Pancreas (tissue), 10 donors: ENCODE measurements at places on chromosomes 2 and 18. TPM values are rescaled to one million over a fixed set of nuclear protein-coding genes. Genes with fewer than 3 reads are reported as not detected.

The TDRD15 gene
- polyA plus RNA-seq, result not detected

DNA sequence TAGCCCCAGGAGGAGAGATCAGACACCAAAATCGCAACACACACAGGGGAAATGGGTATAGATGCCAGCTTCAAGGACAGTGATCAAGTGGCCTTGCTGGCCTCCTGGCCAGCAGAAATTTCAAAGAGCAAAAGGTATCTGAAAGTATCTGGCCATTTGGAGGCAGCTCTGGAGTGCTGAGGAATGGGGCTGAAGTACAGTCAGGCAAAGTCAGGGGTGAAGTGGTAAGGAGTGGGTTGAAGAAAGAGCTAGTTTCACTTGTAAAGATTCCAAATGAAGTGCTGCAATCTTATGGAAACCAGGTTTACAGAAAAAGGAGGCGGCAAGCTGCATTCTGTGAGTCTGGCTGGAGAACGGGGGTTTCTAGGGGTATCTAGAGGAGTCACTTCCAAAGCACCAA is 19.2 kb upstream of the PCBP1 start:
- H3K4me1 ChIP-seq, result peaks cover 4% of the 10 kb centered on the region
- peaks cover 6% of the 10 kb centered on the region for H3K36me3 ChIP-seq
- H3K4me3 ChIP-seq, result no peak overlapping the region
- no peak for DNase-seq

DNA sequence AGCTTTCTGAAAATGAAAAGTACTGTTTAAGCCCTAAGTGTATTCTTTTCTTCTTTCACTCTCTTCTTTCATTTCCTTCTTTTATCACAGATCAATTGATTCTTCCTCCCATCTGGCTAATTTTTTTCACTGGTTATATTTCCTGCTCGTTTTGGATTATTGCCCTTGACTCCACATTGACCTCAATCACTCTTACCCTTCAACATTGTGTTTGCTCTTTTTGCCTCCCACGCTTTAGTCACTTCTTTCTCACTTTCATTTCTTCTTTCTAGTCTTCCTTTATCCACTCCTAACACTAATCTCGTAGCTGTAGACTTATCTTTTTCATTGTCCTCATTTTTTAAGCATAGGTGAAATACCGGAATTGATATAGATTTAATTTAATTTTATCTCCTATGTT is 320.3 kb upstream of the VRK2 start:
- DNase-seq, result no peak
- H3K4me3 ChIP-seq, result no peak overlapping the region
- H3K4me1 ChIP-seq, result no peaks in the 10 kb centered on the region
- no peaks in the 10 kb centered on the region for H3K36me3 ChIP-seq

DNA sequence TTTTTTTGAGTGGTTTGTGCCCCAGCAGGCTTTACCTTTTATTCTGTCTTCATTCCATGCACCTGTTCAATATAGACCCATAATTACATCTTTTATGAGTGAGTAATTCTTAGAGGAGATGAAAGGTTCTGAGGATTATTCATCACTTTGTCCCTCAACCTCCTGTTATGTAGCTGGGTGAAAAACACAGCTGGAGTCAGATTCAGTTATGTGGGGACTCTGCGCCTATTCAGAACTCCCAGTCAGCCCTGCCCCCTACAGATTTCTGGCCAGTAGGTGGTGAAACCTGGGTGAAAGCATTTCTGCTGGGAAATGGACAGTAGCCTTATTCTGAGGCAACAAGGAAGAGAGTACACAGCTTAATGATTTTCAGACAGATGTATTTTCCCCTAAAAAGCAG is 107.8 kb downstream of the MGAT5 start:
- H3K27me3 ChIP-seq, result no peaks in the 10 kb centered on the region
- peaks cover 7% of the 10 kb centered on the region for H3K36me3 ChIP-seq
- DNase-seq, result no peak
- H3K4me3 ChIP-seq, result no peak overlapping the region
- H3K27ac ChIP-seq, result peak overlapping the region; percentile 44

GRCh38 chr2:149363958-149364357 is 33.6 kb downstream of the LYPD6 start:
- DNase-seq, result no peak
- no peak overlapping the region for H3K27ac ChIP-seq
- H3K27me3 ChIP-seq, result no peaks in the 10 kb centered on the region
- H3K4me1 ChIP-seq, result peaks cover 7% of the 10 kb centered on the region
- H3K36me3 ChIP-seq, result no peaks in the 10 kb centered on the region
- H3K4me3 ChIP-seq, result no peak overlapping the region

GRCh38 chr2:106703161-106703560 is 182.8 kb downstream of the ST6GAL2 start:
- H3K27me3 ChIP-seq, result no peaks in the 10 kb centered on the region
- no peak for DNase-seq
- H3K4me3 ChIP-seq, result no peak overlapping the region
- no peaks in the 10 kb centered on the region for H3K4me1 ChIP-seq
- H3K27ac ChIP-seq, result no peak overlapping the region
- H3K36me3 ChIP-seq, result no peaks in the 10 kb centered on the region

- no peak overlapping the region for H3K4me3 ChIP-seq
- no peaks in the 10 kb centered on the region for H3K4me1 ChIP-seq
- no peaks in the 10 kb centered on the region for H3K27me3 ChIP-seq
- H3K36me3 ChIP-seq, result no peaks in the 10 kb centered on the region
- DNase-seq, result no peak
Observed at GRCh38 chr2:164046040-164046439, 310.2 kb upstream of the FIGN start.

The MC2R gene
- not detected for polyA plus RNA-seq

The TEKT4 gene
- polyA plus RNA-seq, result not detected

DNA sequence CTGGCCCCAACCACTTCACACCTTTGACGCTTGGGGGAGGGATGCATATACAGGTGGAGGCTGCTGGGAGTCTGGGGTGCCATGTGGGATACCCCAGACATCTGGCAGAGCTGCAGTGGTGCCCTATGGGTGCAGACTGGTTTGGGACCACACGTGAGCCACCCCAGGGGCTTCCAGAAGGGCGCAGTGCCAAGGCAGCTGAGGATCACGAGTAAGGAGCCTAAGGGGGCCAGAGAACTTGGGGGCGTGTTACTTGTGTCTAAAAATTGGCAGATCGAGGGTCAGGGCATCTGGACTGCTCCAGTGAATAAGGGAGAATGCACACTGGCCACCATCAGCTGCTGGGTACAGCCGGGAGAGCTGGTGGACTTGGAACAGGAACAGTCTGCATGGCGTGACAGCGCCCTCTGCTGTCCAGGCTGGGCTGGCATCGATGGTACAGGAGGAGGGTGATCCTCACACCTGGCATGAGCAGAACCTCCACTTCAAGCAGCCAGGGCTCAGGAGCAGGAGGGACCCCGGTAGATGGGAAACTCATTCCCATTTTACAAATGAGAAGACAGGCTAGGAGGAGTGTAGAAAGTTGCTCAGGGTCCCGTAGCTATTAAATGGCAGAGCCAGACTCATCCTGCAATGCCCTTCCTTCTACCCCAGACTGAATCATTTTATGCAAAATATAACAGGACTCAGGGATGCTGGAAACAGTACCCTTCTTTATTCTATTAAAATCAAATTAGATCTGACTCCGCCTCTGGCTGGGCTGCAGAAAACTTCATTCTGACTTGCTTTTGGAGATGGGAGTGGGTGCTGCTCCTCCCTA is 60.4 kb downstream of the ATOH8 start:
- no peaks in the 10 kb centered on the region for H3K27me3 ChIP-seq
- peak; percentile 85 for DNase-seq
- H3K27ac ChIP-seq, result no peak overlapping the region
- H3K4me3 ChIP-seq, result no peak overlapping the region
- H3K4me1 ChIP-seq, result no peaks in the 10 kb centered on the region

DNA sequence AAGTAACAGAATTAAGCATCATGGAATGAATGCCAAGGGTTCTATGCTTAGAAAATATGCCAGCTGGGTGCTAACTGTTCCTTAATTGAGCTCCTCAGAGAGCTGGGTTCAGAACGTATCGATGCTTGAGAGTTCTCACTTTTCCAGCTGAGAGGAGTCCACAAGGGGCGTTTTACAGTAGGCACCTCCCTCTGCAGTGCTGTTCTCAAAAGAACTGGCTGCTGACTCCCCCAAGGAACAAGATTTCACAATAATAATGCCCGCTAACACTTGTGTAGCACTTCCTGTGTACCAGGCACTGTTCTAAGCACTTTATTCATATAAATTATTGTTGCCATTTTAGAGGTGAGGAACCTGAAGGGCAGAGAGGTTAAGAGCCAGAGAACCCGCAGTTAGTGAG is 18.1 kb upstream of the TMEM237 start:
- H3K4me1 ChIP-seq, result no peaks in the 10 kb centered on the region
- H3K27me3 ChIP-seq, result no peaks in the 10 kb centered on the region
- no peaks in the 10 kb centered on the region for H3K36me3 ChIP-seq
- no peak overlapping the region for H3K4me3 ChIP-seq

GRCh38 chr2:1051075-1051474 is 100.4 kb downstream of the SNTG2 start:
- H3K27ac ChIP-seq, result no peak overlapping the region
- H3K4me1 ChIP-seq, result no peaks in the 10 kb centered on the region
- no peaks in the 10 kb centered on the region for H3K36me3 ChIP-seq
- no peak for DNase-seq
- no peak overlapping the region for H3K4me3 ChIP-seq
- H3K27me3 ChIP-seq, result no peaks in the 10 kb centered on the region

DNA sequence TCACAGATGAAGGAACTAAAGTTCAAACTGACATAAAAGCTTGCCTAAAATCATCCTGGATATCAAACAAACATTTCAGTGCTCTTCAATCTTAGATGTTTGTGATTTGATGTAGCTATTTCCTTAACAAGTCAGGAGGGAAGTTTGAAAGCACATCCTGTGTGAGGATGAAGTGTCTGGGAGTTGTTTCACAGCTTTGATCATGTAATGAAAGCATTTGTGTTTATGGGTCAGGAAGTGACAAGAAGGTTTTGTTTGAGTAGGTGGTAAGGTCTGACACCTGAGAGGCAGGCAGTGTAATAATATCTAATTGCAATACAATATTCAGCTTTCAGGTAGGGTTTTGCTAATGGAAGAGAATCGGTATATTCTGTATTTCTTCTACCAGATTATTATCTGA is 26.0 kb upstream of the CSRNP3 start:
- H3K4me1 ChIP-seq, result no peaks in the 10 kb centered on the region
- no peaks in the 10 kb centered on the region for H3K27me3 ChIP-seq
- no peak overlapping the region for H3K27ac ChIP-seq
- no peak for DNase-seq

- DNase-seq, result no peak
- H3K27ac ChIP-seq, result no peak overlapping the region
Observed at GRCh38 chr2:140158259-140158658, 1378.1 kb upstream of the NXPH2 start.

The IL18RAP gene
- polyA plus RNA-seq, result 0.11 TPM

- no peaks in the 10 kb centered on the region for H3K36me3 ChIP-seq
- H3K27me3 ChIP-seq, result no peaks in the 10 kb centered on the region
- DNase-seq, result no peak
- H3K4me3 ChIP-seq, result no peak overlapping the region
Observed at GRCh38 chr2:181399027-181399426, 58.2 kb upstream of the ITGA4 start.

- no peak overlapping the region for H3K4me3 ChIP-seq
- no peaks in the 10 kb centered on the region for H3K27me3 ChIP-seq
- H3K27ac ChIP-seq, result no peak overlapping the region
- H3K4me1 ChIP-seq, result no peaks in the 10 kb centered on the region
- H3K36me3 ChIP-seq, result no peaks in the 10 kb centered on the region
Observed at GRCh38 chr2:21245565-21245964, 121.8 kb downstream of the TDRD15 start.

GRCh38 chr18:75363446-75364225 is 63.9 kb downstream of the SMIM21 start:
- no peak overlapping the region for H3K4me3 ChIP-seq
- H3K4me1 ChIP-seq, result no peaks in the 10 kb centered on the region
- no peaks in the 10 kb centered on the region for H3K36me3 ChIP-seq
- H3K27me3 ChIP-seq, result no peaks in the 10 kb centered on the region
- no peak overlapping the region for H3K27ac ChIP-seq

- H3K4me1 ChIP-seq, result no peaks in the 10 kb centered on the region
- no peak for DNase-seq
- peak overlapping the region; percentile 67 for H3K27ac ChIP-seq
Observed at GRCh38 chr2:144331674-144332355, 188.1 kb downstream of the ZEB2 start.
